ENCODE measurements at places on chromosomes 1 and 21. TPM values are rescaled to one million over a fixed set of nuclear protein-coding genes. Genes with fewer than 3 reads are reported as not detected.

The ANKRD34A gene
- 1.6 TPM for total RNA-seq

The SKI gene
- 46.2 TPM for total RNA-seq

The AIRE gene
- not detected for total RNA-seq

DNA sequence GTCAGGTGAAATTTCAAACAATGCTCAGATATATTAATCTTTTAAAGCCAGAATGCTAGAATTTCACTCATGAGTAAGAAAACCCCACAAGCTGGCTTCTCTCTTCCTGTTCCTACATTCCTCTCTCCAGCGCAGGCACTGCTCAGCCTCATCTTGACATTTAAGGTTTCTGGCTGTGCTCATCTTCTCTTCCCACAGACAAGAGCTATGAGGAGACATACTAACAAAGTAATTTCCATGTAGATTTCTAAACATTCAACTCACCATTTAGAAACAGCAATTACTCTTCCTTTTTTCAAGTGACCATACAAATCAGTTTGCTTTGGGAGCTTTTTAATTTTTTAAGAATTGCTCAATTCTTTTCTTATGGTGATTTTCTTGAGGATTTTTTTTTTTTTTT, 7.8 kb upstream of the LRRC8D start:
- no peak for DNase-seq

DNA sequence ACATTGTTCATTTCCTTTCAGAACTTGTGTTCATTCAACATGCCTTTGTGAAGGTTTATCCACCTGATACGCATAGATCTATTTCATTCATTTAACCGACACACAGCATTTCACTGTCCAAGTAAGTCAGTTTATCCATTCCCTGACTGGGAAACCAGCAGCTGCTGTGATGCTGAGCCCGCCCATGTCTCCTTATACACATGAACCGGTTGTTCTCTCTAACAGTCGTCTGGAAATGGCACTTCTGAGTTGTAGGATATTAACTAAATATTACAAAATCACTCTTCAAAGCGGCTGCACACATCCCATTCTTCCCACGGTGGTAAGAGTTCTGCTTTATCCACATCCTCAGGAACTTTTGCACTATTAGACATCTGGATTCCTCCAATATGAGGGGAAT, 71.1 kb downstream of the NPHP4 start:
- DNase-seq: no peak

- no peak for DNase-seq
Observed at GRCh38 chr21:44054710-44055109, 42.6 kb downstream of the TRAPPC10 start.

DNA sequence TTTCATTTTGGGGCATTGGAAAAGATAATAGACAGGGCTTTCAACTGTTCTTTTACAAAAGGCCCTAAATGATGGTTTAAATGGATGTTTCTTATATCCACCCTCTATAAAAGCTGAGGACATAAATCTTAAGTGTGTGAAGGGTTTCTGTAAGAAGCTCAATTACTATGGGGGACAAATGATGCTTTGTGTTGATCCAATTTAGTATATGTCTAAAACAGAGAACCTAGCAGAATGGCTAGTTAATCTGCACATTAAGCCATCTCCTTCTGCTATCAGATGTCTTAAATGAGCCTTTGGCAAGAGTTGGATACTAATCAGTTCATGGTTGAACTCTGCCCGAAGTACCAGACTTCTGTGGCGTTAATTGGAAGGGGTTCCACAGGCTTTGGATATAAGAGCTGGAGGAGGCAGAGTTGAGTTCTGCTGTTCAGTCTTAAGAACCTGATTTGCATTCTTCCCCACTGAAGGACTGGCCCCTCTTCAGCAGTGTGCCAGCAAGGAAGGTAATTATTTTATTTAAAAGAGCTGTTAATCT, 43.1 kb downstream of the PTGFRN start:
- DNase-seq: no peak

DNA sequence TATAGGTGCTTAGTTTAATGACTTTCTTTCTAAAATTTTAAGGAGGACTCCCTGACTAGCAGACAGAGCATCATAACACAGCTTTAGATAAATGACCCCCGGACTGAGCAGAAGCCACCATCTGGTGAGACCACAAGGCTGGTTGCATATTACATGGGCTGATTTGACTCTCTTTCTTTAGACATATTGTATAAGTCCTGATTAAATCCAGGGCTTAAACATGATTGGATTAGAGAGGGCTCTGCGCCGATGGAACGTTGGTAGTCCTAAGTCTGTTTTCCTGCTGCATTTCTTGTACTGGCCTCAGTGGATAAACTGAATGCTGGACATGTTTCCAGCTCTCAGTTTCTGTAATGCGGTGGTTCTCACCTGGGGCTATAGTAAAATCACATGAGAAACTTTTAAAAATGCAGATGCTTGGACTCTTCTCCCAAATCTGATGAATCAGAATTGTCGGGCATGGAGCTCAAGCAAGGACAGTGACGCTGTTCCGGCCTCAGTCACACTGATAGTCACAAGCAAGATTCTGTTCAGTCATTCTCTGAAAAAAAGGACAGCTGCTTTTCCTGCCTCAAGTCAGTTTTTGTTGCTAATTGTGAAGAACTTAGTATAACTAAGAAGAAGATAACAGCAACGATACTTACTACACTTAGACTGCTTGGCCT, 16.6 kb downstream of the DDI2 start:
- DNase-seq: no peak

Measured in prostate gland (tissue), 2 donors.